ENCODE measurements at places on chromosomes 6 and 20.

DNA sequence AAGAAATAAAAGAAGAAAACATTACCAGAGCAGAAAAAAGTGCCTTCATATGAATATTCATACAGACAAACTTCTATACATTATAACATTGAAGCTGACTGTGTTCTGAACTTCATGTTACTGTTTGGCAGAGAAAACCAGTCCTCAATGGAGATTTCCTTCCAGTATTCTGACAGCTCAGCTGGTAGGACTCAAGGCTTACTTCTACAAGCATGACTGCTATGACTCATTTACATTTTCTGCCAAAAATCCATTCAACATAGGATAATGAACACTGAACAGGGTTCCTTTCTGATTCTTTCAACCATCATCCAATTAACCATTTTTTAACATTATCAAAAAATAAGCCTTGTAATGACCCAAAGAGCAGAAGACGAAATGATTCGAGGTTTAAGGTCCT, 25.4 kb downstream of the COL9A1 start:
- DNase-seq = no peak

DNA sequence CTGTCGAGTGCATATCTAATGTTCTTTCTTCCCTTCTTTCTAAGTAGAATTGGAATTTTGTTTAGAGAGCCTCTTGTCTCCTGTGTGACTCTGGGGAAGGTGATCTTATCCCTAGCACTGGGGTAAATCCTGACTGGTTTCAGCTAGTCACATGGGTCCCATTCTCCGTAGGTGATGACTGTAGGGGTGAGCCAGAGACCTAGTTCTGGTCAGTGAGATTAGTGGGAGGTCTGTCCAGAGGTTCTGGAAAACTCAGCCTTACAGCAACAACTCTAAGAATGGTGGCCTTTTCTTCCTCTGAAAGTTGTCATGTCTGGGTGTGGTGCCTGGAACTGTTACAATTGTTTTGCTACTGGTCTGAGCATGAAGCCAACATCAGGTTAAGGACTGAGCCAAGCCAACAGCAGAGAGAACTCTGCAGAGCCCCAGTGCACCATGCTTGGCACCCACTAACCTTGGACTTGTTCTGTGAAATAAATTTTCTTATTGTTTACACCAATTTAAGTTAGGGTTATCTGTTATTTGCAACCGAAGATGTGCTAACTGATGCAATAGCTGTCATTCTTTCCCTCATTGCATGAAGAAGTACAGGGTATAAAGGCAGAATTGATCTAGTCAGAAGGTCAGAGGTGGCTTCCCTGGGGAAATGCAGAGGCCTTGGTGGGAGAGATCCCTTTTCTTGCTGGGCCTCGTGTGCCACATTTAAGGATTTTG, 56.8 kb upstream of the TULP4 start:
- DNase-seq = no peak

GRCh38 chr6:34388421-34388820, 4.0 kb downstream of the NUDT3 start:
- DNase-seq = no peak

GRCh38 chr20:3767110-3767426, 485 bp downstream of the ADISSP start:
- DNase-seq = no peak

DNA sequence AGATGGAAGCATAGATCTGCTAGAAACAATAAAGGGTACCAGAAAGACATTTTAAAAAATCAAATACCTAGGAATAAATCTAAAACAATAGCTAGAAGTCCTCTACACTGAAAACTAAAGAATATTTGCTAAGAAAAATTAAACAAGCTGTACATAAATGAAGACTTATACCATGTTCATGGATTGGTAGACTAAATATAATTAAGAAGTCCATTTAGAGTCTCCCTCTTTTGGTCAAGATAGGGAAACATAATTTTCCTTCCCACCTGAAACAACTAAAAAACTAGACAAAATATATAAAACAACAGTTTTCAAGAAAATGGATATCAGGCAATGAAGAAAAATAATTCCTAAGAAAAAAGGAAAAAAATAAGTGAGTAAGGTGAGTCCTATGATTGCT, 120.0 kb upstream of the TAB2 start:
- DNase-seq = no peak

DNA sequence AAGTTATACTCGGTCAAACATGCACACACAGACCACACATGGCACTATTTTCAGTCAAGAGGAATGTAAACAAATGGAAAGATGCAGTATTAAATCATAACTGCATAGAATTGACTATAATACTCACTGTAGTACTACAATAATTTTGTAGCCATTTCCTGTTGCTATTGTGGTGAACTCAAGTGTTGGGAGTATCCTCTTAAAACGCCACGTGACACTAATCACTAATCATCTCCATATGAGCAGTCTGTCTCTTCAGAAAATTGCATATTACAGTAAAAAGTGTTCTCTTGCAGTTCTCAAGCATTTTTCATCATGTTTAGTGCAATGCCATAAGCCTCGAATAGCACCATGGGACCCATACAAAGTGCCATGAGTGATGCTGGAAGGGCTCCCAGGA, 258.7 kb upstream of the ID4 start:
- DNase-seq = no peak
